ENCODE measurements at places on chromosomes 5 and 9.

GRCh38 chr9:136255896-136256890 lies 10.6 kb upstream of the QSOX2 start:
- DNase-seq = no peak

DNA sequence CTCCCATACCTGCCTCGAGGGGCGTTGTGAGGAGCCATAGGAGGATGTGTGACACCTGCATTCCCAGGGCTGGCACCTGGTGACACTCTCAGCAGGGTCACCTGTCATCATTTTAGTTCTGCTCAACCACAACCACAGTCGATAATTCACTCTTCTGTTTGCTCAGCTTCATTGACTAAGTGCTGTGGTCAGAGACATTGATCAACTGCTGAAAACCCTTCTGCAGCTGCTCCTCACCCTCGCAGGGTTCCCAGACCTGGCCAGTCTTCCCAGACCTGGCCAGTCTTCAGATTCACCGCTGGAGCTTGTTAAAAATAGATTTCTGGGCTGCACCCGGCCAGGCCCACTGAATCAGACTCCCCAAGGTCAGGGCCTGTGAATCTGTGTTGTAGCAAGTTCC lies 92.8 kb downstream of the MVB12B start:
- no peak for DNase-seq

- no peak for DNase-seq
Observed at GRCh38 chr5:135364421-135365262, 34.4 kb downstream of the MACROH2A1 start.

DNA sequence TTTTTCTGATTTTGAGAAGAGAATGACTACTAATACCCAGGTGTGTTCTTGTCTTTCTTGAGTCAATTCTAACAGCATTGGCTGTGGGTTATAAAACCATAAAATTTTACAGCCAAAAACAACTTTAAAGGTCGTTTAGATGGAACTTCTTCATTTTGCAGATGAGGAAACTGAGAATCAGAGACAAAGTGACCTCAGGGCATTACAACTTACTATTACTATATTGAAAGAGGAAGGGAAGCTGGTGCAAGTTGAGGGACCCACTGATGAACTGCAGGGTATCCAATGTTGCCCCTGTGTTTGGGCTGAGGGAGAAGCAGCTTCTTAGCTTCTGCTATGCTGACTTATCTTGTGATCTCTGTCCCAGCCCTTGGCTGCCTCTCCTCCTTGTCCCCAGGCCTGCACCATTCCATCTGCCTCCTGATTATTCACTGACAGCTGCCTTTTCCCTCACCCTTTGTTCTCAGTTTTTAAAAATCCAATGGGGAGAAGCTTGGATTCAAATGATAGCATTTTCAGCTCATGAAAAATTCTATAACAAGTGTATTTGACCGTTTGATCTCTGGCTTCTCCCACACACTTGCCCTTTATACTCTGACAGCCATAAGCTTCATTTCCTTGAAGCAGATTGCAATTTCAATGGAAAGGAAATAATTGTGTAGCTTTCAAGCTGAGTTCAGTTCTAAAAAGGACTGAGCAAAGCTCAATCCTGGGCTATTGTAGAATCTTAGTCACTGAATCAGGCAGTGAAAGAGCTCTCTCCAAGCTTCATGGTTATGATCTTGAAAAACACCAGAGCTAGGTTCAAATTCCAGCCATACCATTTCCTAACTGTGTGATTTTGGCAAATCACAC lies 68.5 kb downstream of the TMC1 start:
- peak; percentile 78 for DNase-seq

GRCh38 chr9:136541179-136541578 lies 4.7 kb downstream of the NOTCH1 start:
- DNase-seq = no peak

DNA sequence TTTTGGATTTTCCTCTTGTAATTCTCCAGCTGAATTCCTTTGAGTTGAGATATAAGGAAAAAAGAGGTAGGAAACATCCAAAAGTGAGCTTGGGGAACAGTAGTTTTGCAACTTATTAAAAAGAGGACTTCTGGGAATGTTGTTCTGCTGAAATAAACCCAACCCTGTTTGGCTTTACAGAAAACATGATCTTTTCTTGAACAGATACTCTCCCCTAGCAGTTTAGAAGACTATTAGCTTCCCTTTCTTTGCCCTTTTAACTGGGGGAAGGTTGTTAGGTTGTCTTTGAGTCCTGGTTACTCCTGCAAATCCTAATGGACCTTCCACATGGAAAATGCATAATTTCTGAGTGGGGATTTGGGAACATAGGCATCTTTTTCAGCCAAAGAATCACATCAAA lies 168.7 kb upstream of the RPS23 start:
- no peak for DNase-seq

DNA sequence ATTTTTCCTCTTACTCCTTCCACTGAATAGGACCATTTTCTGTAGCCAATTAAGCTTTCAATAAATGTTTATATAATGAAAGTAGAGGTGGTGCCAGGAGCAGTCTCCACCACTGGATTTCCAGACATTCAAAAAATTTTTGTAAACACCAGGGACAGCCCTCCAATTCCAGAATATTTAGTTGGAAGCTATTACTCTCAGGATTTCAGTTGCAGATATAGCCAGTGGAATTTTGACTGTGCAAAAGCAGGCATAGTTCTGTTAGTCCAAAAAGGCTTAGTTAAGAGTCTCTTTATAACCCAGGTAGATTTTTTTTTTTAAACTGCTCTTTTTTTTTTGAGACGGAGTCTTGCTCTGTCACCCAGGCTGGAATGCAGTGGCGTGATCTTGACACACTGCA lies 138.1 kb upstream of the DMRT1 start:
- DNase-seq = no peak
